MG63 (cell line): ENCODE measurements at places on chromosomes 2 and 18. TPM values are rescaled to one million over a fixed set of nuclear protein-coding genes. Genes with fewer than 3 reads are reported as not detected.
A peak's percentile ranks its signal among the peaks of the same experiment; 100 is the strongest.

GRCh38 chr18:59633961-59634485, 63.2 kb downstream of the CCBE1 start:
- no peak for DNase-seq

GRCh38 chr18:73688851-73689711, 458.6 kb downstream of the FBXO15 start:
- peak; percentile 47 for DNase-seq

GRCh38 chr2:163565192-163565591, 170.6 kb downstream of the FIGN start:
- no peak for DNase-seq

DNA sequence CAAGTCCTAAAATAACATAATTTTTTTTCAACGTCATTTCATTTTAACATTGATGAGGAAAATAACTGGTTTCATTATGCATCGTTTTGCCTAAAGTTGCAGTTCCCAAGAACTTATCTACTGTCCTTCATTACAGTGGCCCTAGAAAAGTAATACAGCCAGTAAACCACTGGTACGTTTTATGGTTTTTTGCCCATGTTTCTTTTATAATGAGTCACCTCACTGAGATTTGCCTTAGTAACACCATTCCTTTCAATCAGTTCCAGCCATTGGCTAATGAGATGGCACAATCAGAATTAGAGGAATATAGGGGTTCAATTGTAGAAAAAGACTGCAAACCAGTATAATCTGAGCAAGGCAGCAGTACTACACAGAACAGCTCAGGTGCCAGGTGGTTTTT, 422.6 kb upstream of the LYPD1 start:
- no peak for DNase-seq

GRCh38 chr2:71599038-71599437, 145.7 kb downstream of the DYSF start:
- DNase-seq: no peak

GRCh38 chr18:32019251-32019948, 775 bp downstream of the RNF125 start:
- DNase-seq: peak; percentile 35

GRCh38 chr2:224360801-224361251, 41.1 kb downstream of the FAM124B start:
- peak; percentile 21 for DNase-seq

Gene PRADC1
- 30.0 and 35.7 TPM in 2 replicates for total RNA-seq

Gene ABCG8
- total RNA-seq: not detected in 2 replicates

Gene HOXD10
- 3.8 and 4.8 TPM in 2 replicates for total RNA-seq

Gene GCG
- total RNA-seq: not detected in 2 replicates

Gene LRRC30
- total RNA-seq: not detected in 2 replicates

Gene ACMSD
- not detected in 2 replicates for total RNA-seq

Gene CDH2
- 19.8 and 34.1 TPM in 2 replicates for total RNA-seq
